Stimulated activated CD8-positive, alpha-beta memory T cell treated with anti-CD3 and anti-CD28 coated beads, Interleukin-2, amount 100 ng/mL, for 1 hour (primary cell): ENCODE measurements at places on chromosomes 2 and 18.

DNA sequence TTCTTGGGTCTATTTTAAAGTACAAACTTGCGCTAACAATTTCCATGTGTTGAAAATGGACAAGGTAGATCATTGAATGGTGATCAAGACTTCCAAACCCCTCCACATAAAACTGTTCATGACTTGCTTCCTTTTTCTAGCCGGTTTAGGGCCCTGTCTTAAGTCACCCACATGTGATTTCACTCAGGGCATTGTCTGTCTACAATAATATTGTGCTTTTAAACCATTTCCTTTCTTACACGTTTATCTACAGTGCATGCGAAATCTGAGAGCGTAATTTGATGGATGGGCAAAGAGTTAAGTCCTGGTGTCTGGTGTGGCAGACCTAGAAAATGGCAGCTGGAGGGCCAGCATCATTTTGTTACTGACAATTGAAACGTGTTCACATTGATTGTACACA is 2.0 kb upstream of the ZNF516 start:
- no peak for DNase-seq

- no peak for DNase-seq
Measured at GRCh38 chr2:189613077-189613636, 32.6 kb upstream of the SLC40A1 start.

- no peak for DNase-seq
Measured at GRCh38 chr2:236195726-236196125, 27.5 kb upstream of the GBX2 start.

DNA sequence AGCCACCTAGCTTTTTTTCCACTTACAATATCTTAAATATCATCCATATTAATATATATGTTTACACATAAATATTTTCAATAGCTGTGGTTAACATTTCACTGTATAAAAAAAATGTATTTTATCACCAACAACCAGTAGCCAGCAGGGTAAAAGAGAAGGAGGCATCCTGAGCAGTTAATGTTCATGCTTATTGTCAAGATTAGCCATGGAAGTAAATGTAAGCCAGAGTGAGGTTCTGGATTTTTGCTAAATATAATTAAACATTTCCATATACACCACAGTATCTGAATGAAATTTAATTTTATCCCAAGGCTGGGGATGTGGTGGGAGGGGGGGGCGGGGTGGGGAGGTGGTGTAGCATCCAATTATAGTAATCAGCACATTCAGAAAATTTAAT is 80.3 kb upstream of the GRB14 start:
- DNase-seq: no peak

- no peak for DNase-seq
Measured at GRCh38 chr2:197197895-197198311, 112.7 kb downstream of the ANKRD44 start.

DNA sequence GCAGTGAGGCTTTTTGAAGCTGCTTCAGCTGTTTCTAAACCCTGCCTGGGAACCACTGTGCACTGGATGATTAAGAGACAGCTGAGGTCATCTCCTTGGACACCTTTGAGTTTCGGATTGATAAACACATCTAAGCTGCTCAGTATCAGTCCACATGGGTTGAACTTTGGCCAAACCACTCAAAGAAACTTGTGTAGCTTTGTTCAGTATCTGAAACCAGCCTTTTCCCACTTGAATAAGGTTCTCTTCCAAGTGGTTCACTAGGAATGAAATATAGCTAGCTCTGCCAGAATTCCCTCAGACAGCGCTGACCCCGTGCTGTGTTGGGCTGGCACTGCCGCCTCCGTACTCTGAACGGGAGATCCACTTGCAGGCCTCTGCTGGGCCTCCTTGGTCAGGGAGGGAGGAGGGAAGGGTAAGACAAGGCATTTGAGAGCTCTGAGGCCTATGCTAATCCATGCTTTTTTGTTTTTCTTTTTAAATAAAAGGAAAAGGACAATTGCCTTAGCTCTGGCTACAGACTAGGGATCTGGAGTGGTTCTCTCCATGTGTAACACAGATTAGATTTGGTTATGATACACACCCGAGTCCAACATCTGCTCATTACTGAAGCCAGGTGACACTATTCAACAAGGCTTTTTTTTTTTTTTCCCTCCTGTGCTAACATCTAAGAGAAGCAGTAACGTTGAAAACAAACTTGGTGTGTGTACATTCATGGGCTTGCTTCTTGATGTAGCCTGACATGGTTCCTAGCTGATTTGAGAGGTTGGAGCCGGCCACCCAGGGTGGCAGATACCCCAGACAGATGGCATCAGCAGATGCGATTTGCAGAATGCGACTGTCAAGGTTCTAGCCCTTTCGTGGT is 67.7 kb downstream of the NCK2 start:
- DNase-seq: no peak

- no peak for DNase-seq
Measured at GRCh38 chr2:124328397-124328796, 303.3 kb downstream of the CNTNAP5 start.

DNA sequence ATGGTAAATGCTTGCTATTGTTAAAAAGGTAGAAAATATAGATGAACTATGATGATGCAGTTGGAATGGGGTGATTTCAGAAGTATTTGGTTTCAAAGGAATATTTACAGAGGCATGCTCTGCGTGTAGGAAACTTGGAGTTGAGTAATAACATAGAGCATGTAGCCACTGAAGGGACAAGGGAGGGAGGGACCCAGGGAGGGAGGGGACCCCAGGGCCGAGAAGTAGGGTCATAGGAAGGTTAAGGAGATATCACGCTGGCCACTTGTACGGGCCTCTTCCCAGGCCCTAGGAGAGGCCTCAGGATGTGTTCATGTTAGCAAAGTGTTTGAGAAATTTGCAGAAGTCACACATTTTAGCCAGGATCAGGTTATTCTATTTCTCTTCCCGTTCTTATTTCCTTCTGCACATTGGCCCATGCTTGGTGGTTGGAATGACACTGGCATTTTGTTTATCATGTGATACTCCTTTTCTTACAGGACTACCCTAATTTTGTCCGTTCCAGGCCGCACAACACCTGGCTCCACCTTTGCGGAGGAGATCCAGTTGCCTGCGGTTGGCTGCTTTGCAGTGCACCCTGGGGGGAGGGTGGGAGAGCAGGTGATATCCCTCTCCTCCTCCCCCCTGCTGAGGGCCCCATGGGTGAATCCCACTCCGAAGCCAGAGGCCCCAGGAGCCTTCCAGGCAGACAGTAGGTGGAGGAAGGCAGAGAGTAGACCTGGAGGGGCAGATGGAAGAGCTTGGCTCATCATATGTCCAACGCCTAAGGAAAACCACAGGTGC is 16.9 kb upstream of the ACKR3 start:
- DNase-seq: no peak

DNA sequence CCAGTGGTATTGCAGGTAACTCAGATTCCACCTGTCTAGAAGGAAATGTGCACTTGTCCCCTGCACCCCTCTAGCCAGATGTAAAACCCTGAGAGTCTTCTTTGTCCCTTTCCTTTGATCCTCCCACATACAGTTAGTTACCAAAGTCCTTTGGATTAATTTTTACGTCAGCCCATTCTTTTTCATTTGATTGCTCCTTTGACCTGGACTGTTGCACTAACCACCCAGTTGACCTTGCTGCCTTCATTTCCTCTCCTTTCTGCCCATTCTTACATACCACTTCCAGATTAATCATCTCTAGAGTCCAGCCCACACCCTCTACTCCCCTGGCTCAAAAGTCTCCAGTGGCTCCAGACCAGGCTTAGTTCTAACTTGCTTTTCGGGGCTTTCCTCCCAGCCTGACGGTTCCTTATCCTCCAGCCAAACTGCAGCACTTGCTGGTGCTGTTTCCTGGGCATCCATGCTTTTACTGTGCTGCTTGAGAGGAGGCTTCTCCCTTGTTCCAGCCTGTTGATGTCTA is 99.3 kb downstream of the SPTBN1 start:
- DNase-seq: no peak

DNA sequence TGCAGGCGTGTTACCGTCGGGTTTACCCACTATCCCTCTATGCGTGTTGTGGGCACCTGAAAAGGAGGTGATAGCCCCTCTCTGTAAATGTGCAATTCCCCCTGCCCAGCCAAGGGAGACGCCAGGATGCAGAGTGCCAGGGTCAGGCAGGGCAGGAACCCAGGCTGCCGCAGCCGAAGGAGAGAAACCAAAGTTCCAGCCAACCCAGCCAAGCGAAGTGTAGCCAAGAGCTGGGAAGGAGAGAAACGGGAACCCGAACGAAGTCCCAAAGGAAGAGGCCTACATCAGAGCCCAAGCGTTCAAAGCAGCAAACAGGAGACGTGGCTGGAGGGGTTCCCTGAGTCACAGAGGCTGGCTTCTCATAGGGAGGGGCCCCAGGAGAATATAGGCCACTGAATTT is 24.2 kb upstream of the SPR start:
- no peak for DNase-seq

DNA sequence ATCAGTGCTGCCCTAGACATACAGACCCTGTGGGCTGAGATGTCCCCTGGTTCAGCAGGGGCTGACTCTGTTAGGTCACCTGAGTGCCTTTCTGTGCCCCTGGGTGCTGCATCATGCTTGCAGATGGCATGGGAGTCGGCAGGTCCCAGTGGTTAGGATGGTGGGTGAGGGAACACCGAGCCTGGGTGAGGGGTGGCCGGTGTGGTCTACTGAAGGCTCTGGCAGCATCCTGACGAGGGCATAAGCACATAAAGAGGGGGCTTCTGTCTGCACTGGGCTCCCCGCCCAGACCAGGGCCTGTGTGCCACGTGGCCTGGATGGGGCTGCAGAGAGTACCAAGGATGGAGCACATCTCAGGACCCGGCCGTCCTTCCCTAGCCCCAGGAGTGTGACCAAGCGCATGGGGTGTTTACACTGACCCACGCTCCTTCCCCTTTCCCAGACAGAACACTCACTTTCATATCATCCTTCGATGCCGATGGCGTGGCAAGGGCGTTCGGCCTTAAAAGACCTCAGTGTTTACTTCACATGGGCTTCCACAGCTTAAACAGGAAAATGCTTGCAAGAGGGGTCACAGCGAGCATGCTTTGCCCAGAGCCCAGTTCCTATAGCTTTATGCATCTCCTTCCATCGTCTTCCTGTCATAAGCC is 115.1 kb downstream of the STPG4 start:
- no peak for DNase-seq

GRCh38 chr2:60406192-60406591 is 147.3 kb downstream of the BCL11A start:
- DNase-seq: no peak

- no peak for DNase-seq
Measured at GRCh38 chr2:120779781-120780283, 44.2 kb downstream of the GLI2 start.

DNA sequence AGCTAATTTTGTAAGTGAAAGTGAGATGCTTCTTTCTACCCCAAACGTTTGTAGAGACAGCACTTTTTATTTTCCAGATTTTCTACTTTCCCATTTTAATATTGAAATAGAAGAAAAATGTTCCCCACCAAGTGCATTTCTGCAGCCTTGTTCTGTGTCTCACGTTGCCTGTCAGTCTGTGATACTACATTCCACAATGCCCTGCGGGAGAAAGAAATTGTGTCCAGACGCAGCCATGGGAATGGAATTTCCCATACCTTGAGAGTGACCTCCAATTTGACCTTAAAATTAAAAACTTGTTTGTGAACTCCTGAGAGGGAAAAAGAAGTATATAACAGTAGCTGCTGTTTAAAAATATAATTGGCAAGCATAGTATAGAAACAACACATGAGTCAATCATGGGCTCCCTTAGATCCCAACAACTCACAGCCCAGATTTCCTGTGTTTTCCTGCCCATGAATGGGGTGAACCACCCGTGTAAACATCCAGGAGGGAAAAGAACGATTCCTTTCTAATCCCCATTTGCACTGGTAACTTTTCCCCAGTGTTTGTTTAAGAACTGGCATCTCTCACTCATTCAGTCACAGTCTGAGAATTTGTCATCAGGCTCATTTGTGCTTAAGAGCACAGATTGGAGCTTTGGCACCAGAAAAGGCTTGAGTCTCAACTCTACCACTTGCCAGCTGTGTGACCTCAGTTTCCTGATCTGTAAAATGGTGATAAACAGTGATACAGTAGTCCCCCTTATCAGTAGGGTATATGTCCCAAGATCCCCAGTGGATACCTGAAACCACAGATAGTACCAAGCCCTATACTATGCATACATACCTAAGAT is 166.1 kb upstream of the ZNF521 start:
- DNase-seq: no peak

DNA sequence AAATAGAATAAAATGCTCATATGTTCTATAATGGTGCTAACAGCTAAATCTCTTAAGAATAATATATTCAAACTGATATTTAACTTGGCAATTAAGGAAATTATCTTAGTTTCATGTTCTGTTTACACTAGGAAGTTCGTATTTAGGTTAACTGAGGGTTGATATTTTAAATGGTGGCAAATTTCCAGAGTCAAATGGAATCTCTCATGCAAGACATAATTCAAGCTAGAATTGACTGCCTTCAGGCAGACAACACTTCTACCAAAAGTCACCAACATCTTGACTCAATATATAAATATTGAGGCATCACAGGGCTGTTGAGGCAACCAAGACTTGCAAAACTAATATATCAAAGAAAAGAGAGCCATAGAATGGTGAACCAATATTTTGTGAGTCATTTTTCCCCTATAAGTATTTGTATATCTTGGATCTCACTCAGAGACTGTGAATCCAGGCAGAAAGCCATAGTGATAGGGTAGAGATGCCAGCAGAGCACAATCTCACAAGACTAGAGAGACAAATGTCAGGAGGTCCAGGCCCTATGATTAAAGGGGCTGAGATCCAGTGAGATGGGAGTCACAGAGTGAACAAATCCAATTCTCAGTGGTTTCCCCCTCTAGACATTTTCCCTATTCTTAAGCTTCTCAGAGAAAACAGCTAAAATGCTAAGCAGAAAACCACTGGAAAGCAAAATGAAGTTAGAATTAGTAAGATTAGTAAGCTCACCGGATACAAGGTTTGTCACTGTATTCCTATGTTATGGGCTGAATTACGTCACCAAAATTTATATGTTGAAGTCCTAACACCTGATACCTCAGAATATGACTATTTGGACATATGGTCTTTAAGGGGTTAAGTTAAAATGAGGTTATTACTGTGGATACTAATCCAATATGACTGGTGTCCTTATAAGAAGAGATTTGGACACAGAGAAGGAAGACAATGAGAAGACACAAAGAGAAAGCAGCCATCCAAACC is 358.2 kb upstream of the UBE2E3 start:
- no peak for DNase-seq

DNA sequence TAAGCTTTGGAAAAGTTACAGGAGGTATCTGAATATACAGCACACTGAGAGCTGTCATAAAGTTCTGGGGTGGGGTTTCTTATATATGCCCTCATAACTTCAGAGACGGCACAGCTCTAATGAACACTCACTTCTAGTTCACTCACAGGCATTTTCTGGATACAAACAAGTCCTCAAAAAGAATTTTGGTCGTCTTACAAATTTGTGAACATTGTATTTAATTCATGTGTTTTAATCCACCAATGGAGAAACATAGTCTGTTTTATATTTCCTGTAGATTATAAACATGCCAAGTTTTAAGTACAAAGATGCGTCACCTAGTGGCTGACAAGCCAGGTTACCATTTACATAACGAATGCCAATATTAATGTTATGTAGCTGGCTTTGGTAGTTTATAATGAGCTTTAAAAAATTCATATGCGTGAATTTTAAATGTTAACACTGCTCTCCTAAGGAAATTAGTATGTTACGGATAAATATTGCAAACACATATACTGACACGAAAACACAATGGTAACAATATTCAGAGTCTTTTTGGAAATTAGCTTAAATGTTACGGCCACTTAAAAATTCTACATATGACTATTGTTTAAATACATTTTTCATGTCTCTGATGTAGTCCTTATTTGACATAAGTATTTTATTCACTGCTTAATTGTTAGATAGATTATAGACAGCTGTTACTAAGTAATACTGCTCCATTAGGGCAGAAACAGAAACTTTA is 2.5 kb downstream of the COL3A1 start:
- DNase-seq: no peak
